ENCODE measurements at places on chromosomes 7 and 10. TPM values are rescaled to one million over a fixed set of nuclear protein-coding genes. Genes with fewer than 3 reads are reported as not detected.

DNA sequence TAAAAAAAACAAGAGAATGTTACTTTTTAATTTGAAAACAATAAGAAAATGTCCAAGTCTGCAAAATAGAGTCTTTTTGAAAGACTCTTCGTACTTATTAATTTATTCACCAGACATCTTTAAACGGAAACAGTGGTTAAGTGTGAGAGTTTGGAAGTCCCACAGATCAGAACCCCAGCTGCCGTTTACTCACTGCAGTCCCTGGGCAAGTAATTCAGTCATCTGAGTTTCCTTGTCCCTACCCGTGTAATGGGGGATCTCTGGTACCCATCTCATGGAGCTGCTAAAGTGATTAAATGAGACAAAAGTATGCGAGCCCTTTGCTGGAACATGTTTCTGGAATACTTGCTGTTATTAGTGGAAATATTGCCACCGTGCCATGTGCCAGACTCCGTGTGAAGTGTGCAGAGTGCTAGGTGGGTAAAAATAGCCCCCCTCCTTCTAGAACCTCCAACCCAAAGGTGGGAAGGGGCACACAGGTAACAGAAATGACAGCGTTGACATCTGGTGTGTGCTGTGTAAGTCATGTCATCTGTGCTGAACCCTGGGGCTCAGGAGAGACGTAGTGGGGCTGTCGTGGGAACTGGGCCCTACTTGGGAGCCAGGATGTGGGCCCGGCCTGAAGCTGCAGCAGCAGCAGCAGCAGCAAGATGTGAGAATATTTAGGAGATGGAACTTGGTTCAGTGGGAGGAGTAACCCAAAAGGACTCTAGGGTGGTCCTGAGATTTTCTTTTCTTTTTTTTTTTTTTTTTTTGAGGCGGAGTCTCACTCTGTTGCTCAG is 140.5 kb downstream of the CUX1 start:
- no peak for DNase-seq

DNA sequence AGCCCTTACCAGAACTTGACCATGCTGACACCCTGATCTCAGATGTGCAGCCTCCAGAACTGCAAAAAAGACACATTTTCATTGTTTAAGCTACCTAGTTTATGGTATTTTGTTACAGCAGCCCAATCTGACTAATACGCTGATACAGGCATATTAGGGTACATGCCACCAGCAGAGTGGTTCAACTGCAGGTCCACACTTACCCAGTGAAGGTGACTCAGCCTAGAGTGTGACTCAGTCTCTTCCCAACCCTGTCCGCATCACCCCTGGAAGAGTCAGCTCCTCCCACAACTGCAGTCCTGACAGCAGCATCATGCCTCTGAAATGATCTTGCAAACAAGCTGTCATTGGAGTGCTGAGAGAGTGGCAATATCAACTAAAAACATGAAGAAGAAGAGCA is 30.8 kb upstream of the GOT1 start:
- no peak for DNase-seq

DNA sequence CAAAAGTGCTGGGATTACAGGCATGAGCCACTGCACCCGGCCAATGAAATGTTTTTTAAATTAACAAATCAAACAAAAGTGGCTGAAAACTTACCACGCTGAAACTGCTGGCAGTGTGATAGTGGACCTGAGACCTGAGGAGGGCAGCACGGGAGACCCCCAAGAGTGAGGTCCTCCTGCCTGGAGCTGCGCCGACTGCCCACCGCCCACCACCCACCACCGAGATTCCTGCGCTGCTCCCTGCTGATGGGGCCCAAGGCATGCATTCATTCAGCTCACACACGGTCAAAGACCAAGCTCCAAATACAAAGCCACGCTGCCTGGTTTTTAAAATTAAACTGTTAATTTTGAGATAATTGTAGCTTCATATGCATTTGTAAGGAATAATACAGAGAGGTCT is 16.4 kb upstream of the LARP4B start:
- DNase-seq: no peak

DNA sequence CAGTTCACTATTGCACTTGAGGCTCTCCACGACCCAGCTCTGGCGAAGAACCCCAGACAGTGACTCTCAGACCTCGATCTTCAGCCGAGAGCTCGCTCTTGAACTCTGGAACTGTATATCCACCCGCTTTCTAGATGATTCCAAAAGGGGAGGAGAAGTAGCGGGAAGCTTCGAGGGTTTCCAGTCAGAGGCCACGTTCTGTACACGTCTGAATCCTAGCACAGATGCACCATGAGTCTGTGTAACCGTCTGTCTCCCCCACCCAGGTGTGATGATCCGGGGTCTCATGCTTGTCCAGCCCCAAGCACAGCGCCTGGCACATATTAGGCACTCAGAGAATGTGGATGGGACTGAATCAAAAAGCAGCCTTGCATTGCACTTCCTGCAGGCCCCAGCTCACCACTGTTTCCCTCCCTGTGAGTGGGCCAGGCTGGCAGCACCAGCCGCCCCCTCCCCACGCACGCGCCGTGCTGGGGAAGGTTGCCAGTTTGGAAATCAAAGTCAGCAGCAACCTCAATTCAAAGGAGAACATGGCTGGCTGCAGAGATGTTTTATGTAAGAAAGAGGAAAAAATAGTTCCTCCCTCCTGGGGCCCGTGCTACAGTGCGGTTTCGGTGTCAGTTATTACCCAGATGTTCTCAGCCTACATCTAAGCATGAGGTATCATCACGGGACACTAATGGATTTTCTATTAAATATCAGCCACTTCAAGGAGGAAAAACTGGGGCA is 5.7 kb downstream of the GRID2IP start:
- no peak for DNase-seq

- no peak for DNase-seq
These were observed 204.5 kb upstream of the CDCA7L start for GRCh38 chr7:22150221-22150620.

GRCh38 chr7:22082553-22082885 is 136.8 kb upstream of the CDCA7L start:
- no peak for DNase-seq

DNA sequence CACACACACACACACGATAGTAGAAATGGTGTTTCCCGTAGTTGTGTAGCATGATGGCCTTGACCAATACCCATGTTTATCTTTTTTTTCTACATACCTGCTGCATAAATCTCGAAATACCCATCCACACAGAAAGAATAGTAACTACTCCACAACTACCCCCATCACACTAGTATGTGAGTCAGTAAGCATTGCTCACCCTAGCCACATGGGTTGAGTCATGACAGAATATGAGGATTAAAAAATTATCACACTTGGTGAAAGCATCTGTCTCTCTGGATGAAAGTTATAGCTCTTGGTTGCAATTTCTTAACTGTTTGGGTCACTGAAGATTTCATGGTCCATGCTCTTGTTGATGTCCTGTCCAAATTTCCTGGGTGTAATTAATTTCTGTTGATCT is 103.4 kb upstream of the MDFIC start:
- no peak for DNase-seq

- no peak for DNase-seq
These were observed 128.8 kb upstream of the DKK1 start for GRCh38 chr10:52185256-52185655.

DNA sequence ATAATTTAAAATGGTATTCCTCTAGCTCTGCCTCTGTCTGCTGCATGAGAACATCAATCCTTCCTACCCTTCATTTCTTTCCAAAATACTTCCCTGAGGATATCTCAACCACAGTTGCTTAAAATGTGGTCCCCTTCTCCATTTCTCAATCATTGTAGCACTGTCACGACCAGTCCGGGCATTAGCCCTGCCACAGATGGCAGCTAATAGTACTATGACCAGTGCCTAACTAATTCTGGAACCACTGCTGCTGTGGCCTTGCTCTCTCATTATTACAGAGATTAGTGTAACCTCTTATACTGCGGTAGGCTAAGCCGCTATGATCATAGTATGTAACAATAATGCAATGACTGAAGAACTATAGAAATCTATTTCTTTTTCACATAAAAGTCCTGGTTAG is 66.0 kb downstream of the REEP3 start:
- no peak for DNase-seq

DNA sequence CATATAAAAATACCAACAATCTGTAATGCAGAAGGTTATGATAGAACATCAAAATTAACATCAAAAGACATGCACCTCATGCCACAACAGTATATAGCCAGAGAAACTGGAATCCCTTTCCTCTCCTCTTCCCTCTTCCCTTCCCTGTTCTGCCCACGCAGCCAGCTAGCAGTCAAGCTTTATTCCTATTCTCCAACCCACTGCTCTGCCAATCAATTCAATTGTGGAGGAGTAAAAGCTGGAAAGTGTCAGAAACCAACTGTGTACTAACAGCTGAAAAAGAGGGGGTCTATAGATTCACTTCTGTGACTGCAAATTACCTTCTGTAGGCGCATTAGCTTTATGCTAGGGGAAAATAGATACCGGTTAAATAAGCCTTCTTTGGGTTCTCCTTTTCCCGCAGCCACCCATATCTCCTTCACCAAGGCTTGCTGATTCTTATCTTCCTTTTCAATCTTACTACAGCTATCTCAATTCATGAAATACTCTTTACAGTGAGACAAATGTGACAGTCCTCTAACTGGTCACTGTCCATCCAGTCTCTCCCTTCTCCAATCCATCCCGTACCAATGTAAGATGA is 16.3 kb downstream of the ABI1 start:
- no peak for DNase-seq

GRCh38 chr7:102279537-102280400 is 6.9 kb upstream of the SH2B2 start:
- peak; percentile 65 for DNase-seq

DNA sequence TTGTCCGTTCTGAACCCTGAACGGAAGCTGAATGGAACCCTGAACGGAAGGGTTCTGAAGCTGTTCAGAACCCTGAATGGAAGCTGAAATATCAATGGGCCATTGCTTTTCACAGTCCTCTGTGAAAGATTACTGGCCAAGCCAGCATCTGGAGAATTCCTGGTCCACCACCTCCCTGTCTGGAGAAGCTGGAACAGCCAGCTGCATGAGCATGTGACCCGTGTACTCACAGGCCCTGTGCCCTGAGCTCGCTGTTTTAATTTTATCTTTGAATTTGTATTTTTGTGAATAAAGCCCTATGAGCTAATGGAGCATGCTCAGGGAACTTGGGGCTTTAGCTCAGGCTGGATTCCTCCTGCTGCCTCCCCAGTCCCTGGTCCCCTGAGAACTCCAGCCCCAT is 37.2 kb downstream of the HTRA1 start:
- DNase-seq: no peak

DNA sequence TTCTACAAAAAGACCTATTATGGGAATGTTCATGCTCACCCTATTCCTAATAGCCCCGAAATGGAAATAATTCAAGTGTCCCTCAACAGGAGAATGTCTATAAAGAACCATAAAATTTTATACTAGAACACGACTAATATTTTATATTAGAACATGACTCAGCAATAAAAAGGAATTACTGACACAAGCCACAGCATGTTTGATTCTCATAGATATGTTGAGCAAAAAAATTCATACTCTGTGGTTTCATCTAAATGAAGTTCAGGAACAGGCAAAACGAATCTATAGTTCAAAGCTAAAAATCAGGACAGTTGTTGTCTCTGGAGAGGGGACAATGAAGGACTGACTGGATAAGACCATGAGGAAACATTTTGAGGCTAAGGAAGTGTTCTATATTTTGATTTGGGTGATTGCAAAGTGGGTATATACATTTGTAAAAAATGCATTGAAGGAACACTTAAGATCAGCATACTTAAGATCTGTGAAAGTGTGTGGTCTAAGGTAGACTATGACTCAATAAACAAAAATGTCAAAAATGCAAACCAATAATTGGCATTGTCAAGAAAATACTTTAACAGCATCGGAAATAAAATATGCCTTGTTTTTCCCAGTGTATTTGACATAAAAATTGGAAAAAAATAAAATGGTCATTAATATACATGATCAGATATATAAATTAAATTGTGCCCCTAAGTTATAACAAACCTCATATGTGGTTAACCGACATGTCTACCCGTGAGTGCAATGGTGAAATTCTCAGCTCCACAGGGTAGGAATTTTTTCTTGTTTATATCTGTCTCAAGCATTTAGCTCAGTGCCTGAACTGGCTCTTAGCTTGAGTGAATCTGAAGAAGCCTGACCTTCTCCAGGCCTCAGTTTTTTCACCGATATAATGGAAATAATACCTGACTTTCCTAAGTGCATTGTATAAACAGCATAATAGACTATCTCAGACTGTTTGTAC is 124.9 kb upstream of the CTTNBP2 start:
- DNase-seq: no peak

- DNase-seq: no peak
These were observed 29.3 kb upstream of the CROT start for GRCh38 chr7:87316097-87316700.

- DNase-seq: peak; percentile 12
These were observed 105.1 kb downstream of the WDFY4 start for GRCh38 chr10:48789486-48790456.

- peak; percentile 69 for DNase-seq
These were observed 6.5 kb upstream of the C10orf105 start for GRCh38 chr10:71725998-71726579.

DNA sequence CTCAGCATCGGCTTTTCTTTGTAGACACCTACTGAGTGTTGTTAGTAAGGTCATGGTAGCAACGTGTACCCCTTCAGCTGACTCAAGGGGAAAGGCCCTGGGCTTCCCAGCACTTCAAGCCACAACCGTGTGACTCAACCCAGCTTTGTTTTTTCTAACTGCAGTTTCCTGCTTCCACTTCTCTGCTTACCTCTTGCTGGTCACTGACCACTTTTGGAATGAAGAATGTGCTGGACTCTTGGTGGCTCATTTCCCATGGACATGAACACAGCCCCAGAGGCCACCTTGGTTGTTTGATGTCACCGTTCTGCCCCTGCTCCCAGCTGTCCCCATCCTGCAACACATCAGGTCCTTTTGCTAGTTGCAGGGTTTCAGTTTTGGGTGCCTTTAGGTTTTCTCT is 69.5 kb upstream of the ZNF438 start:
- DNase-seq: peak; percentile 59

DNA sequence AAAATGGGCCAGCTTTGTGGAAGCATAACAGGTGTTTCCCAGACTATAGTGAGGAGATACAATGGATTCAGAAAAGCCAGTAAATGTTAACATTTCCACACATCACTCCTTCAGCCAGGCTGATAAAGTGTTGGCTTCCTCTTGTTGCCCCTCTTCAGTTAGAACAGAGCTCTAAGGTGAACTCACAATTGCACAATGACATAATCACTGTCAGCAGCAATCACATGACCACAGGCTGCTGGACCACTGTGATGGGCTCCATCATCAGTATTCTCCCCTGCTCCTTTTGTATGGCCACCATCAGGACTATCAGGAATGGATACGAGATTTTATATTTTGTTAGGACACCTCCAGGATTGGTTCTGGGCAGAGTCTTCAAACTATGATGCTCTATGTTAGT is 849.4 kb upstream of the GHITM start:
- DNase-seq: no peak

SFRP4 gene
- not detected for total RNA-seq

PRLHR gene
- total RNA-seq: not detected

INMT gene
- not detected for total RNA-seq

PAX4 gene
- total RNA-seq: not detected

ZNF853 gene
- 0.78 TPM for total RNA-seq

MUC12 gene
- not detected for total RNA-seq

VSTM4 gene
- total RNA-seq: not detected
